Glutamatergic neuron (in vitro differentiated cells): ENCODE measurements at places on chromosomes 2 and 18.
A peak's percentile ranks its signal among the peaks of the same experiment; 100 is the strongest.

- DNase-seq, result no peak
Measured at GRCh38 chr2:58081000-58081399, 34.4 kb downstream of the VRK2 start.

- peak; percentile 62 for DNase-seq
Measured at GRCh38 chr2:27071990-27072830, 756 bp upstream of the OST4 start.

DNA sequence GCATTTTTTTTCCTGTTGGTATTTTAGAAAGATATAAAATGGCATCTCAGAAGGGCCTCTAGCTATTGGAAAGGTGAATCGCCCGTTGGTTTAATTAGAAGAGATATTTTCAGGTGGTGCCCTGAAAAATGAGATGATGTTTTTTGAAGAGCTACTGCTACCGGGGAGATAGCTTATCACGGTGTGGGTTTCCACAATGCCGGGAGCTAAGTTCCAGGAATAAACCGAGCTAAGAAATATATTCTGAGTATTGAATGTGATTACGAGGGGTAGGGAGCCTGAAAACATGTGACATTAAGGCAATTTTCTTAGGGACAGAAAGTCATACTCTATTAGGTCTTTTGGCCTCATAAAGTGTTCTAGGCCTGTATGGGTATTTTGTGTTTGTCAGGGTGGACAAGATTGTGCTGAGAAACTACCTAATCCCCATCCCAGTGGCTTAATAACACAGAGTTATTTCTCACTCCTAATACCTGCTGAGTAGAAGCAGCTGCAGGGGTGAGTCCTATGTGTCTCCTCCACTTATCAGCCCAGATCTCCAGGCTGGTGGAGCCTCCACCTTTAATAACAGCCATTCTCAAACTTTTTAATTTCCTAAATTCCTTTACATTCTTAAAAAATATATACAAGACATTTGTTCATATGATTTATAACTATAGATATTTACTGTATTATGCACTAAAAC is 150.2 kb downstream of the LRRTM1 start:
- DNase-seq, result no peak

- DNase-seq, result no peak
Measured at GRCh38 chr2:64812285-64812684, 158.6 kb upstream of the SERTAD2 start.

DNA sequence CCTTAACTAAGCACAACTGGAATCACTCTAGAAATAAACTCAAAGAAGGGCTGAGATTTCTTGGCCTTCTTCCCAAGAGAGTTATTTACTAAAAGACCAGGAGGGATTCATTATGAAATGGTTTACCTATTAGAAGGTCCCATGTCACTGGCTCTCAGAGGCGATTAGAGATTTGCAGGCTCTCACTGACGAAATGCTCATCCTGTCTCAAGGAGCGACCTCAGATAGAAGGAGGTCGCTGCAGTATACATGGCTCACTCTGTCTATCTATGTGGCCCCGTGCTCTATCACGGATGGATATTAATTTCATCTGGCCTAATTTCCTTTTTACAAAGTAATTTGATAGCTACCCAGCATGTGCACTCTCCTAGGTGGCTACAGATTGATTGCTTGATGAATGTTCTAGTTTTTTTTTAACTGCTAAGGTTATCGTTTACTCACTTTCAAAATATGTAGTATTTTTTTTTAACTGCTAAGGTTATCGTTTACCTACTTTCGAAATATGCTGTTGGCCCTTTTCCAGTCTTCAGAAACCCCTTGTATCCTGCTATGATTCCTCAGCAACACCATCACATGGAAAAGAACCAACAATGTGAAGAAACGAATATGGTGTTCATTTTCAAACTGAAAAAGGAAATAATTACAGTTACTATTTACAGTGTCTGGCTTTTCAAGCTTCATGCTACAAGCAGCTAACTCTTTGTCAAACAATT is 9.1 kb downstream of the SMIM21 start:
- DNase-seq, result no peak

DNA sequence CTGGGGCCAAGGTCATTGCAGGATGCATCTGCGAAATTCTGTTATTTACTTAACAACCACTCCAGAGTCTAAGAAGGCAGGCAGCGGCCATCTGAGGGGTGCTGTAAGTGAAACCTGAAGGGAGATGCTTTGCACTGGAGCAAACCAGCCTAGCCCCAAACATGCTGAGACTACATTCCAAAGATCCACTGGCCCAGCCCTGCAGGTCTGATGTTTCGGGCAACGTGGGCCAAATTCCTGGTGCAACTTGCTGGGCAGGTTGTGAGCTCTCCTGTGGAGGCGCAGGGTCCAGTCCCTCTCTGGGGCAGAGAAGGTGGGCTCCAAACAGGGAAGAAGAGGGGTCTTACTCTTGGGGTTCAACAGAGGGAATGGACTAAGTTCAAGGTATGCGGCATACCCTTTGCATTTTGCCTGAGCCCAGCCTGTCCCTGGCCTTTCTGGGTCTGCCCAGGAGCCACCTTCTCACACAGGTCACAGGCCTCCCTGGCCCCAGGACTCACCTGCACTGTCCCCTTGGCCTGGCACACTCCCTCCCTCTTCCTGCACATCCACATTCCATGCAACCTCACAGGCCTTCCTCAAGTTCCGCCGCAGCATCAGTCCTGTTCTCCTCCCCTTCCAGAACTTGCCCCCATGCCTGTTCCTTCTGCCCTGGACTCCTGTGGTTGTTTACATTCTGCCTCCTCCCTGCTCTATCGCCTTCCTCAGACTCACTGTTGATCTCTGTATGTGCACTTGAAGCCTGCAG is 5.1 kb upstream of the MAL start:
- no peak for DNase-seq

GRCh38 chr2:160457588-160457987 is 36.0 kb downstream of the RBMS1 start:
- DNase-seq, result no peak

- DNase-seq, result no peak
Measured at GRCh38 chr2:47211497-47212011, 56.4 kb upstream of the STPG4 start.
